CD4-positive, CD25-positive, alpha-beta regulatory T cell (primary cell): ENCODE measurements at places on chromosomes 1 and 21.

DNA sequence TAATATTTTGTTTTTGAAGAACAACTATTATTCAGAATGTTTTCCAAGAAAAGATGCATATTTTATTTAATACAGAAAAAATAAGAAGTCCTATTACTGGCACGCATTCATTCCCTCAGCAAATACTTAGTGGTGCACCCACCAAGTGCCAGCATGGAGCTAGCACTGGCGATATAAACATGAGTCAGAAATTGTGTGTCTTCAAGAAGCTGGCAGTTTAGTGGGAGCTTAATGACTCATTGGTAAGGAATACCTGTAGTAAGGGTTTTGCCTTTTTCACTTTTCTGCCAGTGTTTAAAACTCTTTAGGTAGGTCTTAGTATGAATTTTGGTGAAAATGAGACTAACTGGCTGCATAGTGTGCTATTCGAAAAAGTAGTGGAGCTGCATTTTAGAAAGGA, 6.3 kb downstream of the MAGI3 start:
- no peak for DNase-seq

DNA sequence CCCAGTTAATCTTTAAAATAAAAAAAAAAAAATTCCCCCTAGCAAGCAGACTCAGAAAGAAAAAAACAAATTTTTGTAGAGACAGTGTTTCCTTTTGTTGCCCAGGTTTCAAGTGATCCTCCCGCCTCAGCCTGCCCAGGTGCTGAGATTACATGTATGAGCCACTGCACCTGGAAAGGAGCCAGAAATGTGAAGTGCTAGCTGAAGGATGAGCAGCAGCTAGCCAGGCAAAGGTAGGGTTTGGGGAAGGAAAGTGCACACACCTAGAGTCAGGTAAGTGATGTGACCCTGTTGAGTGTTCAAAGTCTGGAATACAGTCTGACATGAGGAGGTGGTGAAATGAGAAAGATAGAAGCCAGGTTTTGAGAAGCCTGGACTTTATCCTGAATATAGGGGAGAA, 1.7 kb downstream of the AKR1A1 start:
- DNase-seq = no peak

GRCh38 chr1:226634611-226635246, 86.2 kb downstream of the STUM start:
- DNase-seq = no peak

DNA sequence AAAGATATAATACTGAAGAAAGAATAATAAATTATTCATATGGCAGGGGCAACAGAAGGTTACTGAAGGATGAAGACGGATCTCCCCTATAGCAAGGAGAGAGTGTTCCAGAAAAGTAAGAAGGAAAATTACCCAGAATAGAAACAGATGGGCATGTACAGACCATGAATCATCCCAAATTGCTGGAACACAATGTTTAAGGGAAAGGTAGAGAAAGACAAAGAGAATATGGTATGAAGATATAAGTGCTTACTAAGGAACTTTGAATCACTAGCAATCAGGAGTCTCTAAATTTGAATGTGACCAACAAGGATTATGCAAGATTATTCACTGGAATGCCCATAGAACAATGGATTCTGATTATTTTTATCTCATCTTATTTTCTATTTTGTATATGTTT, 375.4 kb downstream of the COL11A1 start:
- DNase-seq = no peak

DNA sequence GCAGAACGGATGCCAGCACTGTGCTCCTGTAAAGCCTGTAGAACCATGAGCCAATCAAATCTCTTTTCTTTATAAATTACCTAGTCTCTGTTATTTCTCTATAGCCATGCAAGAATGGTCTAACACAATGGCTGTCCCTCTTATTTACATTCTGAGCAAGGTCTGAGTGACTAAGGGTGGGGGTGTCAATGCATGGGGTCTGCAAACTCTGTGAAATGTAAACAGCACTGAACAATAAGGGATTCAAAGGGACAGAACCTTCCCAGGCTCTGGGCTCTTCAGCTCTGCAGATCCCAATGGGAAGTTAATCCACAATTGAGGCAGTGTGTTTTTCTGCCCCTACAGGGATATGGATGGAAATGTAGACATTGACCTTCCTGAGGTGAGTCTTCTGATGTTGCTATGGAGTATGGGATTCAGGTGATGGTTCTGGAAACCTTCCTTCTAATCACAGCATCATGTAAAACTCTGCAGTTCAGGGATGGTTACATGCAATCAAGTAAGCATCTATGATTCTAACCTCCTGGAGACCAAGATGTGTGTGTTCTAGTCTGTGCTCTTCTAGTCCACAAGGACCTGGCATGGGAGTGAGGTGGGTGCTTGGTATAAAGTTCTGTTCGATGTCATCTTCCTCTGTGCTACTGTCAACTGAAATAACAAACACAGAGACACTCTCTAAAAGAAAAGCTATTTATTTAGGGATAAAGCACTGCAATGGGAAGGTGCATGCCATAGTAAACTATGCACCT, 38.6 kb downstream of the CAPN9 start:
- DNase-seq = no peak

DNA sequence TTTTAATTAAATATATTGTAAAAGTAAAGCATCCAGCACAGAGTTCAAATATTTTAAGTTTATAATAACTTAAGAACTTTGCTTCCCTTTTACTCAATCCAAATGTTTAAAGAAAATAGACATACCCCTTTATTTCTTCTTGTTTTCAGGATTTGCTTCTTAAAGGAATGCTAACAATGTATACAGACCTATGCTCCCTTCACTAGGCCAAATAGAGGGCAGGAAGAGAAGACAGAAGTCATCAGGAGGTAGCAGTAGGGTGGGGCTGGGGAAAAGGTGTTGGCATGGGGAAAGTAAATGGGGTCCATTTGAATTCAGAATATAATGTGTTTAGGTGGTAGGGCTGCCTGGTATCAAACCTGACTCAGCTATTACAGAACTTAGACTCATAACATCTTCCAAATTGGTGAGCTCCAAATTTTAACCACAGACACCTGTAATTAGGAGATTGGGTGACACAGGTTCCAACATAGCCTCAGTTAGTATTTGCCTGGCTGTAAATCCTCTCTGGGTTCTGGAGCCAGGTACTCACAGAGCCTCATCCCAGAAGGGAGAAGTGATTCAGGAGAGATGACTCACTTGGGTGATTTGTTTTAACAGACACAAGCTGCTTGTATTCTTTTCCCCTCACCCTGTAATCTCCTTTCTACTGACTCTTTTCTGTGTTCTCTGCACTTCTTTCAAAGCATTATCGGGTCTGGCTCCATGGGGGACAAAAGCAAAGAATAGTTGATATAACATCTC, 60.1 kb upstream of the DUSP10 start:
- DNase-seq = no peak

GRCh38 chr1:21661886-21662285, 7.3 kb downstream of the RAP1GAP start:
- no peak for DNase-seq

DNA sequence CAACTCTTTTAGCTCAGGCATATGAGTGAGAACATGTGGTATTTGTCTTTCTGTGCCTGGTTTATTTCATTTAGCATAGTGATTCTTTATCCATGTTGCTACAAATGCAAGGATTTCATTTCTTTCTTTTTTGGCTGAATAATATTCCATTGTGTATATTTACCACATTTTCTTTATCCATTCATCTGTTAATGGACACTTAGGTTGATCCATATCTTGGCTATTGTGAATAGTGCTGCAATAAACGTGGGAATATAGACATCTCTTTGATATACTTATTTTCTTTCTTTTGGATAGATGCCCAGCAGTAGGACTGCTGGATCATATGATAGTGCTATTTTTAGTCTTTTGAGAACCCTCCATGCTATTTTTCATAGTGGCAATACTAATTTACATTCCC, 30.8 kb downstream of the ASB17 start:
- DNase-seq = no peak

DNA sequence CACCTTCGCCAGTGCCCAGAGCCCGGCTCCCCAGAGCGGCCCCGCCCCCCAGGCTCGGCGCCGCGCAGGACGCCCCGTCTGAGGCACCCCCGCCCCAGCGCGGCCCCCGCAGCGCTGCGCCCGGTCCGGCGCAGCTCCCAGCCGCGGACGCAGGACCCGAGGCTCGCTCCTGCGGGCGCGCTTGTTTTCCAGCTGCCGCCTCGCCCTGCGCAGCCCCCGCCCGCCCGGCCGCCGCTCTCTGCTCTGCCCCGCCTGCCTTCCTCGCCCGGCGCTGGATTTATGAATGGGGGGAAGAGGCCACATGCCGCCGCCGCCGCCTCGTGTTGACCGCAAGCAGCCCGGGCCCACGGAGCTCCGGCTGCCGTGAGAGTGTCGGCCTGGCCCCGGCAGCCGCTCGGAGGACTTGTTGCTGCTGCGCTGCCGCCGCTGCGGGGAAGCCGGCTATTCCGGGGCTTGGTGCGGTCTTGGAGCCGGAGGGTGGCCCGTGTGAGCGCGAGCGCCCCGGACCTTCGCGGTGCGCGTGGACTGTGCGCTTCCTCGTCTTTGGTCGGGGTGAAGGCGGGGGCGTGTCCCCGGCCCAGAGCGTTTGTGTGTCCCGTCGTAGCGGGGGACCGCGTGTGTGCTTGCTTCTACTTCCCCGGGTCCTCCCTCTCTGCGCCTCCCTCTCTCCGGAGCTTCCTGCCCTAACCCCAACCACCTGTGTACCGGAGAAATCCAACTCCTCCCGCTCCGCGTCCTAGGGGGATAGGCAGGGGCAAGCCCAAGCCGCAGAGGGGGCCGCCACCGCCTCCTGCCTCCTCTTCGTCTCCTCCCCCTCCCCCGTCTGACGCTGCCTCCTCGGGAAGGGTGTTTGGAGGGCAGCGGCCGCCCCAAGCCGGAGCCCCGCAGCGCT, 736 bp downstream of the KCNC4 start:
- peak; percentile 59 for DNase-seq

DNA sequence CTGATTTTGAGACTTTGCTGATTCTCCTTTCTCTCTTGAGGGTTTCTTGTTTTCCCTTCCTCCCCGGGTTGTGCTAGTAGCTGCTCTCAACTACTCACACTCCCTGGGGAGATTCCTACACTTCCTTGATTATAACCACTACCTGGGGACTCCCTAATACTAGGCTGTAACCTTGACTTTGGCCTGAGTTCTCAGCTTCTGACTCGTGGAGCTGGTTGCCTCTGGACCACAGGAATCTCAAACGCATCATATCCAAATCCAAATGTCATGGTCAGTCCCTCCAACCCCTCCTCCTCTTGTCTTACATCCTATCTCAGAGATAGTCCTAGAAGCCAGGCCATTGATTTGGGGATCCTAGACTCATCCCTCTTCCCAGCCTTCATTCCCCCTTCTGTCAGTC, 12.0 kb downstream of the MOV10 start:
- no peak for DNase-seq

- peak; percentile 63 for DNase-seq
These were observed 34.4 kb downstream of the MRPL39 start for GRCh38 chr21:25572861-25573310.

DNA sequence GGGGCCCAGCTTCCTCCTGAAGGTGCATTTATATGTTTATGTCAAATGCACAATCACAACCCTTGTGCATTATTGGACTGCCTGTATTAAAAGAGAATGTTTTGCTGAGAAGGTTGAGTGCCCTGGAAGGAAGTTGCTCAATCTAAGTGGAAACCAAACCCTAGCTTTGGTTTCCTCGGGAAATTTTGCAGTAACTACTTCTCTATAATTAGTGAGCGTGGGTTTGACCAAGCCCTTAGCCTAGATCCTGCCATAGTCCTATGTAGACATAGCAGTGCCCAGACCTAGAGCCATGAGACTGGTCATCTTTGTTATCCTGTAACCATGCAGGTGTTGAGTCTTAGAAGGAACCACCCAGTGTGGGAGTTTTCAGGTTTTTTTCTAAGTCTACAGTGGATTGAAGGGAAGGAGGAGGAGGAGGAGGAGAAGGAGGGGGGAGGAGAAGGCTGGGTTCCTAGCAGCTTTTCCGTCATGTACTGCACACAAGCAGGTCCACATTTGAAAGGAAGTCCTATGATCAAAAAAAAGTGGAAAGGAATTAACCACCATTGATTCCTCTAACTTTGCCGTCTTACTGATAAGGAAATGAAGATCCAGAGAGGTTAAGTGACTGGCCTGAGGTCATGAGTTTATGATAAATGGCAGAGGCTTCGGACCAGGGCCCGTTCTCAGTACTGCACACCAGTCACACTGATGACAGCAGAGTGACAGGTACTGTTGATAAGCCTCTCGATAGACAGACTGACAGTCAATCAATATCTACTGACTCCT, 72.2 kb upstream of the LYST start:
- no peak for DNase-seq

- no peak for DNase-seq
These were observed 147.0 kb downstream of the RERE start for GRCh38 chr1:8670371-8670818.

DNA sequence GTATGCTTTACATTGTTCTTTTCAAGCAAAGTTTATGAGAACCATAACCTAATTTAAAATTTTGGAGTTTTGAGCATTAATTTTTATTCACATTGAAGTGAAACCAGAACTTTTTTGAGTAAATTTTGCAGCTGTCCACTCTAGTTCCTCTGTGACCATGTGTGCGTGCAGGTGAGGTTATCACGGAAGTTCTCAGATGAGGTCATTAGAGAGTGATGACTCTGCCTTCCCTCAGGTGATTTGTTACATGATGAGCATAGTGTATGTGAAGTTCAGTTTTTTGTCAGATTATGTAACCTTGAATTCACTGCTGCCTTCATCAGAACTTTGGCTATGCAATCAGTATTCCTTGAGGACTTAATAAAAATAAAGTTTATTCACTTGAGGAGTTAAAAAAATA, 828.2 kb downstream of the ADGRL2 start:
- DNase-seq = no peak

GRCh38 chr1:170166518-170167180, 20.9 kb downstream of the NTMT2 start:
- no peak for DNase-seq

GRCh38 chr1:58966103-58966916, 182.5 kb upstream of the JUN start:
- DNase-seq = no peak

DNA sequence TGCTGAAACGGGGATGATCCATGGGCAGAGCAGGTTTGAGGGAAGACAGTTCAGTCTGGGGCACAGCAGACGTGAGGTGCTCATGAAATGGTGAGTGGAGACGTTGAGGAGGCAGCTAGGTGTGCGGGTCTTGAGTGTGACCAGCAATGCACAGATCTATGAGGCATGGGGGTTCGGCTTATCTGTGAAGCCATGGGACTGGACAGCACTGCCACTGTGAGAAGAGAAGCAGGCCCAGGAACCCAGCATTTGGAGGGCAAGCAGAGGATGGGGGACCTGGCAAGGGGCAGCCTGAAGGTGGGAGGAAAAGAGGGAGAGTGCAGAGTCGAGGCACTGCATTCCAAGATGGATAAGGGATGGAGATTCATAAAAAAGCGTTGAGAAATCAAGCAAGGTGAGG, 8.0 kb downstream of the CSF1 start:
- DNase-seq = no peak

- DNase-seq = no peak
These were observed 76.5 kb downstream of the GALNT2 start for GRCh38 chr1:230143534-230143933.

GRCh38 chr1:244157731-244158438, 106.8 kb downstream of the ZBTB18 start:
- DNase-seq = no peak

GRCh38 chr1:116720364-116721038, 33.7 kb upstream of the CD2 start:
- DNase-seq = no peak

GRCh38 chr1:212608959-212609700, 569 bp downstream of the ATF3 start:
- peak; percentile 55 for DNase-seq

GRCh38 chr1:227788271-227789083, 27.0 kb upstream of the PRSS38 start:
- DNase-seq = no peak

- no peak for DNase-seq
These were observed 12.5 kb downstream of the H6PD start for GRCh38 chr1:9246841-9247785.
